Stimulated activated CD4-positive, alpha-beta T cell treated with anti-CD3 and anti-CD28 coated beads, Interleukin-2, amount 100 ng/mL, for 4 hours (primary cell): ENCODE measurements at places on chromosomes 7 and 10.

GRCh38 chr7:30436518-30436917 is 42.1 kb downstream of the NOD1 start:
- DNase-seq = no peak

GRCh38 chr10:25811052-25811685 is 122.9 kb upstream of the MYO3A start:
- DNase-seq = no peak

DNA sequence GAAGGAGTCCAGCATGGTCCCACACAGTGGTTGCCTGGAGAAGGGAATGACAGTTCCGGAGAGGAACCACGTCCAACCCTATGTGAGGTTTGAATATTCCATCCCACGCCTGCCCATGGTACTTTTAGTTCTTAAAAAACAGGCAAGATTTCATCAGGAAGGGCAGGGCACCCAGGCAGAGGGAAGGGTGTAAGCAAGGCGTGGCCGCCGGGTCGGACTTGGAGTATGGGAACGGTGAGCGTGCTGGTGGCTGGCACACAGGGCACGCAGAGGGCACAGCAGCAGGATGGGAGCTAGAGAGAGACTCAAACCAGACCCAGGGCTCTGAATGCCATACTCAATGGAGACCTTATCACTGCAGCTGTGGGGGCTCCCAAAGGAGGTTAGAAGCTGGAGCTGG is 34.3 kb downstream of the FAM53B start:
- DNase-seq = no peak

DNA sequence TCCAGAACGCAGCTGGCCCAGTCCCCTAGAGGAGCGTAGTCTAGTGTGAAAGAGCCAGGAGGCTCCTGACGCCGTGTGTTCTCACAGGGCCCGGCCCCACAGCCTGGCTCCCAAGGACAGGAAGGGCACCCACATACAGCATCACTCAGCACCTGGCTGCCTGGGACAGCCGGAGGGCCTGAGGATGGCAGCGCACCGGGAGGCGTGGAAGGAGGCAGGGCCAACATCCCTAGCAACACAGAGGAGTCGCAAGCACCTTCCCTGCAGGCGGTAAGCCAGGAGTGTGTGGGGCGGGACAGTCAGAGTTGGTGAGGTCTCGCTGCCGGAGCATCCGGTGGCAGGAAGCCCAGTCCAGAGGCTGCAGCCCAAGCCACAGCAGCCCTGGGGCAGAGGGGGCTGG is 125.8 kb downstream of the MAD1L1 start:
- no peak for DNase-seq

- no peak for DNase-seq
Observed at GRCh38 chr7:78912781-78913180, 540.7 kb downstream of the MAGI2 start.

- DNase-seq = no peak
Observed at GRCh38 chr7:78528964-78529363, 730.4 kb downstream of the PHTF2 start.

GRCh38 chr7:112195717-112196116 is 10.5 kb downstream of the DOCK4 start:
- DNase-seq = no peak

DNA sequence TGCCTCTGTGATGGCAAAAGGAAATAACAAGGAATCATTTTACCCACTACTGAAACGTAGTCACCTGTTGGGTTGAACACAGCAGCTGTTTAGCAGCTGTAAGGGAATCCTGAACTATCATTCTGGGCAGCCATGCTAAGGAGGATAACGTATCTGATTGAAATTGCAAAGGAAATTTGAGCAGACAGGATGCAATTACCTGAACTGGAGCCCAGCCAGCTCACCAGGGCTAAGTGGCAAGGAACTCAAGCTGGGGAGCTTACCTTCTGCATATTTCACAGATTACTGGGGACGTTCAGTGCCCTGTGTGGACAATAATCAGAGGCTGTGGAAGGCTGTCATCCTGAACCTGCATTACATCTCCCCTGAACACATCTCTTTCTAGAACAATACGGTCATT is 650.5 kb downstream of the SORCS3 start:
- no peak for DNase-seq

- no peak for DNase-seq
Observed at GRCh38 chr10:101778781-101779543, 3.0 kb upstream of the FGF8 start.

DNA sequence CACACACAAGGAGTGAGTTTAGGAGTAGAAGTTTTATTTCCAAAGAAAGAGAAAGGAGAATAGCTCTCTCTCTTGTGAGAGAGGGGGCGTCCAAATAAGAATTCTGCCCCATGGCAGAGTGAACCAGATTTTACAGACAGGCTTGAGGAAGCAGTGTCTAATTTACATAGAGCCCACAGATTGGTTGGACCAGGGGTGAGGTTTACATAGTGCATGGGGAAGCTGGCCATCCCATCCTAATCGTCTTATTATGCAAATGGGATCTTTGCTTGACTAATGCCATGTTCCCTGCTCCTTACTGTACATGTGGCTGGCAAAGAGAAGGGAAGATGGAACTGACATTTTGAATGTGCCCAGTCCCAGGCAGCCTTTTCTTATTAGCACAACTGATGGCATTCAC is 60.0 kb upstream of the ACSM6 start:
- no peak for DNase-seq

GRCh38 chr7:137760111-137760510 is 86.7 kb downstream of the DGKI start:
- no peak for DNase-seq

GRCh38 chr10:3220853-3221252 is 48.3 kb upstream of the PITRM1 start:
- no peak for DNase-seq

DNA sequence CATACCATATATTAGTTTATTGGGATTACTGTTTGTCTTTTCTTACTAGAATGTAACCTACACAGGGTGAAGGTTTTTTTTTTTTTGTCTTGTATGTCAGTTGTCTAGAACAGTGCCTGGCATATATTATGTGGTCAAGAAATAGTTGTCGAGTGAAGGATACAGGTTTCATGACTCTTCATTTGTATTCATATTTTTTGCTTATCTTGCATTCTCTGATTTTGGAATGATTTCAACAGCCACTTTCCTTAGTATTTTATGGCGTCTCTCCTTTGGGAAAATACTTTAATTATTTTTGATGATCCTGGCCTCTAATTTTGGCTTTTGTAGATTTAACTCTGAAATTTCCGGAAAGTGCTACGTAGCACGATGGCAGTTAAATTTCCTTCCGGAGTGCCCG is 12.4 kb downstream of the RBM33 start:
- no peak for DNase-seq

GRCh38 chr7:149801816-149802215 is 28.4 kb upstream of the ZNF467 start:
- DNase-seq = no peak
